NCI-H1436 treated with DMSO at 0.1 percent for 48 hours (cell line): ENCODE measurements at places on chromosomes 4 and X.

GRCh38 chr4:149183638-149184037 lies 632.0 kb downstream of the IQCM start:
- DNase-seq, result no peak

DNA sequence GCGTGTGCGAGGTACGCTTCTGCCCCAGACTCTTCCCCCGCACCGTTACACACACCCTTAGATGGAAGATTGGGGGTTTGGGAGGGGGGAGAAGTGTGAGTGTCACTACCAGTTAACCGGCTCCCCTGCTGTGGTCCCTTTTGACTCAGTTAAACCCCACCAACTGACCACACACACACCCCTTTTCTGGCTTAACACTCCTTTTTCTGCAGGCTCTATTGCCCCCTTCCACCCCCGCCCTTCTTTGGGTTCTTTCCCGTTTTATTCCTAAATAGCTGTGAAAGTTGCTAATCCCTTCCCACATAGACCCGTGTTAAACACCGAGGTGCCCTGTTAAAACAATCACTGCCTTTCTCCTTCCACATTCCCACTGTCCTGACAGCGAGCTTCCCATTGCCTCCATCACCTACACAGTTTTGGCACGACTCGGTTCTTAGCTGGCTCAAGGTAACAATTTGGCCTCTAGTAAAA lies 3.7 kb upstream of the NR3C2 start:
- no peak for DNase-seq

DNA sequence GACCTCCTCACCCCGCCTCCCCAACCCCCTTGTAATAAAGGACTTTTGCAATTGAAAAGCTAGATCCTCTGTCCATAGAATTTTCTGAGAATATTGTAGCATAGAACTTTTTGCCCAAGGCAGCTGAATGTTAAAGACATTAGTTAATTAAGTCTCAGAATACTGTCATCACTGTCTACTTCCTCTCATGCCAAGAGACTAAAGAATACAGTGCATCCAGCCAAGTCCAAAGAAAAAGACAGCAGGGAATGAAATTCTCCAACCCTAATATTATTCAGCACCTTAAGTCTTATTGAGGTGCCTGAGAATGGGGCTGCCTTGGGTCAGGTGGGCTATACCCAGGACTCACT lies 313.3 kb upstream of the GATB start:
- no peak for DNase-seq

- no peak for DNase-seq
Observed at GRCh38 chr4:6264225-6264540, 5.5 kb upstream of the WFS1 start.

DNA sequence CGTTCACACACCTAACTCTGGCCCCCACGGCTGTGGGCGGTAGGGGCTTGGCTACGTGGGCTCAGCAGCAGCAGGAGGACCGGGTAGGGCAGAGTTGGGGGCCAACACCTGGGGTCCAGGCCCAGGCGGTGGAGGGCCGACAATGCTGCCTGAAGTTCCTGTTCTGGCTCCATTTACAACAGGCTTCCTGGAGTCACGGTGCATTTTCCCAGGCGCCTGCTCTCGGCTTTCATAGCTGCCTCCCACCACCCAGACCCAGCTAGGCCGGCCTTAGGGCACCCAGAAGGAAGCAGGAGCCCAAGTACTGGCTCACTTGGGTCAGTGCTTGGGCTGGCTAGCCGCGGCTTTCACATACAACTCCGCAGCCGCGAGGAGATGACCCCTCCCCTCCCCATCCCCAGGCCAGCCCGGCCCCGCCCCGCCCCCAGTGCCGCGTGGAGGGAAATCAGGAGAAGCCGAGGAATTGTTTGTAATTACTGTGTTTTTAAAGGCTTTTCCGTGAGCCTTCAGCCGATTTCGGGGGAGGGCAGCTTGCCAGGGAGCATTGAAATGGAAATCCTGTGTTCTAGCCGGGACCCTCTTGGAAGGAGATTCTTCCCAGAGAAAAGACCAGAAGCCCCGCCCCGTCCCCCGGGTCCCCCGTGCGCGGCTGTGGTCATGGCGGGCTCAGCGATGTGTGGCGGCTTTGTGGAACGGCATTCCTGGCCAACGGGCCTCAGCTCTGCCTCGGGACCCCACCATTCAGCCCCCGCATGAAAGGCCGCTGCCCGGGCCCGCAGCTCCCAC lies 28.5 kb downstream of the PJA1 start:
- no peak for DNase-seq

GRCh38 chr4:154329268-154329868 lies 162.2 kb downstream of the DCHS2 start:
- DNase-seq, result no peak

GRCh38 chrX:19535476-19535875 lies 20.2 kb upstream of the MAP3K15 start:
- DNase-seq, result no peak

- DNase-seq, result no peak
Observed at GRCh38 chrX:31110657-31111056, 38.8 kb upstream of the FTHL17 start.

DNA sequence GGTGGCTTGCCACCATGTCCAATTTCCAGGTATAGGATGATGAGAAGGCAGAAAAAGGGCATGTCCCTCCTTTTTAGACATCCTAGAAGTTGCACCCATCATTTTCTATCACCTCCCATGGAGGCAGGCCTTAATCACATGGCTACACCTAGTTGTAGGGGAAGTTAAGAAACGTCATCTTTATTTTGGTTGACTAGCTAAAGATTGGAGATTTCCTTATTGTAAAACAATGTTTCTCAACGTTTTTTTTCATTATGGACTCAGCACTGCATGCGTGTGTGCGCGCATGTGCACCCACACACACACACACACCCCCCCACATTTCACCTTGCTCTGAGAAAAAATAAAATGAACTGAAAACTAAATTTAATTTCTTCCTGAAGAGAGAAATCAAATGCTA lies 2.0 kb upstream of the CXCL9 start:
- no peak for DNase-seq

DNA sequence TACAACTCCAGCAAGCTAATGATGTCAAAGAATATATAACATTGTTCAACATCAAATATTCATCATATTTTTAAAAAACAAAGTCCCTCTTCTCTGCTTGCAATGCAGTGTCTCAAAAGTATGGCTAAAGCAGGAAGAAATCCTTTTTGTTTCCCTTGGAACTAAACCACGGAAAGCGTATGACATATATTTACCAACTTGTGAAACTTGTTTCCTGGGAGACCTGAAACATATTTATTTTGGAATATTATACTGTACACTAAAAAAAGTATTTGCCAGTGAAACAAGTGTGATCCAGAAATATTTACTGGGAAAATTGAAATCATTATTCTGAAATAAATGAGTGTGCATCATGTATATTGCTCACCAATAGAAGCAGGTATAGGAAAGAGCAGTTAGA lies 156.0 kb upstream of the ANKRD50 start:
- no peak for DNase-seq

GRCh38 chr4:169359961-169360360 lies 89.2 kb upstream of the SH3RF1 start:
- DNase-seq, result no peak

- no peak for DNase-seq
Observed at GRCh38 chr4:42646013-42646784, 10.7 kb downstream of the ATP8A1 start.

- DNase-seq, result no peak
Observed at GRCh38 chrX:72272868-72273267, 4.2 kb downstream of the RPS4X start.

DNA sequence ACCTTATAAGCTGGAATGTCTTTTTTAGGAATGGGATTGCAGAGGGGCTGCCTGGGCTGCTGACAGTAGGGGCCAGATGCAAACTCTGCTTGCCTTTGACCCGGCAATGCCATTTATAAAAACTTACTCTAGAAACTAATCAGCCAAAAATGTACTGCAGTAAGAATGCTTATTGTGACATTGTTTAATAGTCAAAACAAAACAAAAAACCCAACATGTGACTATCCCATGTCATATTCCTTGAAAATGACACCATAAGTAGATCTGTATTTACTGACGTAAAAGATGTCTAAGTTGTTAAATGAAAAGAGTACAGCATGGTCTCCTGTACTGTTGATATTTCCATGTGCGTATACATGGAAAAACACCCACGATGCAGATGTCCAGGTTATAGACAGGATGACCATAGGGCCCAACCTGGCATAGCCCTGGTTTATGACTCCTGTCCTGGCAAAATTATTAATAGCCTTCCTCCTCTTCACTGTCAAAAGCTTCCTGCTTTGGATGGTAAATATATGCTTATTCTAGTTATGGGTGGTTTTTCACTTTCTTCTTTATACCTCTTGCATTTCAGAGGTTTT lies 138.9 kb downstream of the PTTG2 start:
- DNase-seq, result no peak
